Fibroblast of skin of right biceps (primary cell): ENCODE measurements at places on chromosomes 7 and 10.

DNA sequence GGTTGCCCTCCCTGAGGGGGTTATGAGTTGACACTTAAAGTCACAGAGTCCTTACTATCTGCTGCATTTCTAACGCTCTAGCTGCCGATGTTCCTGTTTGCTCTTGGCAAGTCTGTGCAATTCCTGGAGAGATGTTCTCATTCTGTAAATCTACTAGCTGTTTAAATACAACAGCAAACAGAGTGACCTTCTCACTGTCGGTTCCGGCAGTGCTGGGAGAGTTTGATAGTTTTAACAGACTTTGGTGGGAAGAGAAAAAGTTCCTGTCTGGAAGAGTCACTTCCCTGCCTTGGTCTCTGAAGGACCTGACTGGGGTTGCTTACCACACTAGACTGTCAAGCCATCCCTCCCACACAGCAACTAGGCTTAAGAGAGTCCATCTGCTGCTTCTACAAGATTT lies 63.3 kb upstream of the ELMO1 start:
- DNase-seq, result no peak

GRCh38 chr10:55266797-55267196 lies 465.8 kb upstream of the PCDH15 start:
- no peak for DNase-seq

GRCh38 chr7:43583424-43584194 lies 701 bp downstream of the STK17A start:
- peak; percentile 58 for DNase-seq

GRCh38 chr10:101997803-101998202 lies 58.2 kb downstream of the ARMH3 start:
- DNase-seq, result no peak

GRCh38 chr7:155732286-155732685 lies 80.0 kb downstream of the SHH start:
- DNase-seq, result no peak

- no peak for DNase-seq
Measured at GRCh38 chr7:140276001-140276400, 99.2 kb upstream of the KDM7A start.

- peak; percentile 47 for DNase-seq
Measured at GRCh38 chr10:62166331-62167131, 102.1 kb downstream of the RTKN2 start.

- peak; percentile 45 for DNase-seq
Measured at GRCh38 chr10:17181751-17182150, 19.7 kb downstream of the TRDMT1 start.

DNA sequence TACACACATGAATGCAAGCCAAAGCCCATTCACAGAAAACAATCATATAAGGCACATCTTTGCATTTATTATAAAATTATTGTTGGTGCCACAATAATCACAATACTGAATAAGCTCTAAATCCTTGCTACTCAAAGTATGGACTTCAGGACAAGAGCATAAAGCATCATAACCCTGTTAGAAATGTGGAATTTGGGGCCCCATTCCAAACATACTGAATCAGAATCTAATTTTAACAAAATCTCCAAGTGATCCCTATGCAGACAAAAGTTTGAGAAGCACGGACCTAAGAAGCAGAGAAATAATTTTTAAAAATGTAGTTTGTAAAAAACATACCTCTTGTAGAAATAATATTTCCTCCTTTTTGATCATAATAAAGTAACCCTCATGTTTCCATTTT lies 199.2 kb downstream of the IMMP2L start:
- DNase-seq, result peak; percentile 75

GRCh38 chr10:121532292-121532864 lies 65.9 kb downstream of the FGFR2 start:
- no peak for DNase-seq

GRCh38 chr7:2386964-2387669 lies 16.3 kb upstream of the CHST12 start:
- no peak for DNase-seq

DNA sequence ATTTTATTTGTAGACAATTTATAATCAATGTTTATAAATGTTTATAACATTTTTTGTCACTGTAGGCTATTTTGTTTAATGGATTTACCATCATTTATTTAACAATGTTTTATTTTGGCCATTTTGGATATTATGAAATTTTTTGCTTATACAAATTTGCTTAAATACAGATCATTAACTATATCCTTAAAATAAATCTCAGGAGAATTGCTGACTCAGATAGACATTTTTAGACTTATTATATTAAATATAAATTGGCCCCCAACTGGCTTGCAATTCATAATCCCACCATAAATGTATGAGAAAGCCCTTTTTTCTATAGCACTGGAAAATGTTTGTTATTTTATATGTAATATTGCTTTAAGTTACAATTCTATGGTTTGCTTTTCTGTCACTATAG lies 3.8 kb upstream of the CLRN3 start:
- no peak for DNase-seq

DNA sequence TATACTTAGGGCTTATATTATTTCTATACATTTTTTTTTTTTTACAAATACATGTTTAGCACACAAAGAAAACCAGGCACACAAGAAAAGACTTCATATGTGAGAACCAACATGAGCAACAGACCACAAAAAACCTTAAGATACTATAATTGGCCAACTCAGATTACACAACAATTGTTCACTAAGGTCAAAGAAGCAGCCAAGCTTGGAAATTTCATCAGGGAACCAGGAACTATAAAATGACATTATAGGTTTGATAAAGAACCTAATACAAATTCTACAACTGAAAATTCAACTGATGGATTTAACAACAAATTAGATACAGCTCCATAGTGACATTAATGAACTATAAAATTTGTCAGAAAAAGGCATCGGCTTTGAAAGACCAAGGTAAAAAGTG lies 4.4 kb upstream of the LUC7L2 start:
- DNase-seq, result no peak

DNA sequence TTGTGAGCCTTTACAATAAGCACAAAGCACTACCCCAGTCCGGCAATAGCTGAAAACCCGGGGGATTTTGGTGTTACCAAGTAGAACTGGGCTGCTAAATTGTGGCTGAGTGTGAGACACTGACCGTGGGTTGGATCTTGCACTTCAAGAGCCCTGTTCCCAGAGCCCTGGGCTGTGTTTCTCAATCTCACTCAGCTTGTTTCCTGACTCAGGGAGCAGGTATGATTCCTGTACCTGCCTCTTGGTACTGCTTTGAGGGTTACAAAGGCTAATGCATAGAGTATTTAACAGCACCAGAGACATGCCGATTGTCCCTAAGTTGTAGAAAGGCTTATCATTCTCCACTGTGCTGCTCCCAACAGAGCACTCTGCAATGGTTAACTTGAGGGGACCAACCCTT lies 134.6 kb downstream of the TEX36 start:
- DNase-seq, result no peak

- peak; percentile 35 for DNase-seq
Measured at GRCh38 chr7:128869138-128869943, 6.7 kb downstream of the ATP6V1F start.

DNA sequence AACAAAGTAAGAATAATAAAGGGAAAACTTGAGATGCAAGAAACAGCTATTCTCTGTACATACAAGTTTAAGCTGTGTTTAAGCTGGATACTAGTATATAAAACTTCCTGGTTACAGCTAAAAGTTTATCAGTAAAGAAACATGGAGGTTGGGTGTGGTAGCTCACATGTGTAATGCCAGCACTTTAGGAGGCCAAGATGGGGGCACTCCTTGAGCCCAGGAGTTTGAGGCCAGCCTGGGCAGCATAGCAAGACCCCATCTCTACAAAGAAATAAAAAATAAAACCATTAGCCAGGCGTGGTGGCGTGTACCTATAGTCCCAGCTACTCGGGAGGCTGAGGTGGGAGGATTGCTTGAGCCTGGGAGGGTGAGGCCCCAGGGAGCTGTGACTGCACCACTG lies 3.2 kb downstream of the RSU1 start:
- DNase-seq, result no peak

DNA sequence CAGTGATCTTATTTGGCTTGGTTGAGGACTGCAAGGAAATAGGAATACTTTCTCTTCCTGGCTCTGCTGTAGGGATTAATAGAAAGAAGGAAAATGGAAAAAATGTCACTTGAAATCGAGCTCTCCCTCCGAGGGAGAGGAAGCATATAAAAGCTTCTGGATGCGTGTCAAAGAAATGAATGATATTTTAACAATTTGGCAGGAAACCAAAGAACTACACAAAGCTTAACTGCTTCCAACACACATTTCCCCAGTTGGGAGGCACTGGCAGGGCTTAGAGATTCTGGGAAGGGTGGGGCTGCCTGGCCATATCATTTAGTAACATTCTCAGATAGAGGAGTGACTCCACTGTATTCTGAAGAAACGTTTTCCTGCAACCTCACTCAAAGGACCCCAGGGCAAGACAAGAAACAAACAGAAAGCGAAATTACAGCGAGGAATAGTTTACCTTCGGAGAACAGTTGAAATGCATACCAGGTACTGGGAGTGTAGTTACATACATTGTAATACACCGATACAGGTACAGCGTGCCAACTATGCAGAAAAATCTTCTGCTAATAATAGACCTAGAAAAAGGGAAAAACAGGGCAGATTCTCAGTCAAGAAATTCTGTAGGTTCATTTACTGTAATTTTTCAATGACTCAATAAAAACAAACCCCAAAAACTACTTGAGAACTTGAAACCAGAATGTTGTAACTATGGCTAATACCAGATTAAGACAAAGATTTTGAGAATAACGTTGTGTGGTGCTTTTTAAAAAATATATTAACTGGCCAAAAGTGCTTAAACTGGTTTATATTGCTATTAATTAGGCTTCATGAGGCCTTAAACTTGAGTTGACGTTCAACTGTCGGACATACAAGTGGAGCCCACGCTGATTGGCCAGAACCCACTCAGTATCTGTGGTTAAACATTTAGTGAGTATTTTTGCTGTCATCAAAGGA lies 75.7 kb upstream of the ASAH2 start:
- DNase-seq, result peak; percentile 90

DNA sequence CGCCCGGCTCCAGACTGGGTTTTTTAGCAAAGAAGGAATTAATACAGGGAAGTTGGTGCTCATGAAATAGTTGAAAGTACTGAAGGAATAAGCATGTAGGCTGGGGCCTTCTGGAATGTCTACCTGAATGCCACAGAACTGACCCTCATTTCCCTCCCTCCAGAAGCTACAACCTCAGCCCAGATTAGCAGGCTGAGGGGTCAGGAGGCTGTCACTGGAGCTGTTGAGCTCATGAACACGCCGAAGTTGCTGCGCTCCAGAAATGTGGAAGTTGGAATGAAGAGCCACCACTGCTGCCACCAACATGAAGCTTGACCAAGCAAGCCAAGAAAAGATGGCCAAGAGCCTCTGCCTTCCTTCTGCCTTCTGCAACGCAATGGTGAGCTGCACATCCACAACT lies 52.2 kb upstream of the KMT2E start:
- no peak for DNase-seq

GRCh38 chr7:109879287-109879828 lies 1211.6 kb upstream of the LRRN3 start:
- no peak for DNase-seq

DNA sequence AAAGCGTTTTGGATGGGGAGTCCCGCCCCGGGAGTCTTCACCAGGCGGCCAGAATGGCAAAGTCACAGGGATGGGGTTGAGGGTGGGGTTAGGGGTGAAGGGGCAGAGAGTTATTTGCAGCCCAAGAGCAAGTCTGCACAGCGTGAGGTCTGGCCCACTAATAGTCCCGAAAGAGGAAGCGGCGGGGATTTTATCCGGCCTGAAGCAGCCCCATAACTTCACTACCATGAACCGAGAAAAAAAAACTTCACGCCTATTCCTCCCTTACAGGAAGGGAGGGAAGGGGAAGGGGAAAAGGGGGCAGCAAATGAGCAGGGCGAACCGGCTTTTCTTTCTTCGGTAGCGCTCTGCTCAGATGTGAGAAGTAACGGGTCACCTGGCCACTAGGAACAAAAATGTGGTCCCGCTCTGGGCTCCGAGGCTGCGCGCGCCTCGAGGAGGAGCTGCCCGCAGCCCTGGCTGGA lies 712 bp downstream of the ITPRIP start:
- DNase-seq, result no peak

- no peak for DNase-seq
Measured at GRCh38 chr7:35749556-35749955, 51.3 kb upstream of the SEPTIN7 start.

GRCh38 chr7:101129603-101130117 lies 2.8 kb downstream of the SERPINE1 start:
- no peak for DNase-seq

- peak; percentile 85 for DNase-seq
Measured at GRCh38 chr10:61882621-61883370, 18.7 kb upstream of the ARID5B start.

GRCh38 chr7:73436031-73436929 lies 2.7 kb downstream of the FZD9 start:
- DNase-seq, result peak; percentile 16

DNA sequence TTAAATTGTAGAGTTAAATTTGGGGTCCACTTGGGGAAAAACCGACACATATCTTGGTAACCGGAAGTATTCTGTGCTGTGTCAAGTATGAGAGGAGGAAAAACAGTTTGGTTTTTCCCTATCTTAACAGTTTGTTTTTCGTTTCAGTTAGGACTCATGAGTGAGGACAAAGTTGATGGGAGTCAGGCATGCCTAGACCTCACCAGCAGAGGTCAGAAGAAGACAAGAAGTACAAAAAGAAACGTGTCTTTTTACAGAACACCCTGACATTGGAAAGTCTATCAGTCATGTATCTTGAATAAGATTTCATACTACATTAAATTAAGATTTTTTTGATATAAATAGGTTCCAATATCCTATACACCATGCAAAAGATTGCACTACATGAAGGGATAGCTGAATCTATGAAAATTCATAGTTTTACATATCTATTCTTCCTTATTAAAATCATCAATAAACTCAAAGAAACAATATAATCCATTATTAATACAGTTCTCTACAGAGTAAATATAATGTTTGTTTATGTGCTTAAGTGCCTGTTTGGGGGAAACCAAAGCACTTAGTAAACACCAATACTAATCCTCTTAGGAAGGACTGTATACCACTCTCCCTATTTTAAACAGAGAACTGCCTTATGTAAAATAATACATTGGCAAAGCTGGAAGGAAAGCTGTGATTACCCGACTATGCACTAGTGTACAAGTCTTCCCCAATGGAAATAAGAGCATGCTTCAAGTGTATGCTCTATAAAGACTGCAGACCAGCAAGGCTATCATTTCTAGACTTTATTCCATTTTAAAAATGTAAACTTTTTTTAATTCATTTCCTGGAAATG lies 95.6 kb downstream of the USP6NL start:
- DNase-seq, result peak; percentile 60

GRCh38 chr7:141039376-141039775 lies 24.6 kb upstream of the MRPS33 start:
- DNase-seq, result no peak

DNA sequence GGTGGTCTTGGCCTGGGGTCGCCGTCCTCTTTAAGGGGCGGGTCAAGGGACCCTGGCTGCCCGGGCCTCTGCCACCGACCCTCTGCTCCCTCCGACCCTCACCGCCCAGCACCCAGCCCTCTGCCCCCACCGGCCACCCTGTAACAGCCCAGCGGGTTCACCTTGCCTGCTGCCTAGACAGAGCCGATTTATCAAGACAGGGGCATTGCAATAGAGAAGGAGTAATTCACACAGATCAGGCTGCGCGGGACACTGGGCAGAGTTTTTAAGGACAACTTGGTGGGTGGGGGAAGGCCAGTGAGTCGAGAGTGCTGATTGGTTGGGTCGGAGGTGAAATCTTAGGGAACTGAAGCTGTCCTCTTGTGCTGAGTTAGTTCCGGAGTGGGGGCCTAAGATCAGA lies 779 bp upstream of the ADCK2 start:
- no peak for DNase-seq

- DNase-seq, result peak; percentile 52
Measured at GRCh38 chr7:26090927-26091519, 61.0 kb upstream of the NFE2L3 start.

GRCh38 chr10:118203461-118203860 lies 138.7 kb downstream of the FAM204A start:
- DNase-seq, result no peak

- DNase-seq, result no peak
Measured at GRCh38 chr7:101680406-101681145, 51.5 kb upstream of the MYL10 start.
